ENCODE measurements at places on chromosomes 16 and 17. TPM values are rescaled to one million over a fixed set of nuclear protein-coding genes. Genes with fewer than 3 reads are reported as not detected.
A peak's percentile ranks its signal among the peaks of the same experiment; 100 is the strongest.

DNA sequence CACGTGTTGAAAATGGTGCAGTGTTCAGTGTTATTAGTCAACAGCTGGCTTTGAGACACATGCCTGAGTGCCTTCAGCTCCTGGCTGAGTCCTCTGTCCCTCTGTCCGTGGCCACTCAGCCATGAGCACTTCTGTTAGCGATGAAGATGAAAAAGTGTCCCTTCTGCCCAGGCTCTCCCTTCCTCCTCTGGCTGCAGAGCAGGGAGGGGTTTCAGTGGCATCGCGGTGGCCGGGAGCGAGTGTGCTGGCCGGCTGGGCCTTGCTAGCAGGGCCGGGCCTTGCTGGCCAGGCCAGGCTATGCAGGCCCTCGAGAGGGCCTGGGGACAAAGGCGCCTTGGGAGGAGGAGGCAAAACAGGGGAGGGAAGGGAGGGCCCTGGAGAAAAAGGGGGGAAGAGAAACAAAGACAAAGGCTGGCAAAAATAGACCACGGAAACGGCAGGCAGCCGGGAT, 47.7 kb downstream of the CMIP start:
- DNase-seq = no peak

DNA sequence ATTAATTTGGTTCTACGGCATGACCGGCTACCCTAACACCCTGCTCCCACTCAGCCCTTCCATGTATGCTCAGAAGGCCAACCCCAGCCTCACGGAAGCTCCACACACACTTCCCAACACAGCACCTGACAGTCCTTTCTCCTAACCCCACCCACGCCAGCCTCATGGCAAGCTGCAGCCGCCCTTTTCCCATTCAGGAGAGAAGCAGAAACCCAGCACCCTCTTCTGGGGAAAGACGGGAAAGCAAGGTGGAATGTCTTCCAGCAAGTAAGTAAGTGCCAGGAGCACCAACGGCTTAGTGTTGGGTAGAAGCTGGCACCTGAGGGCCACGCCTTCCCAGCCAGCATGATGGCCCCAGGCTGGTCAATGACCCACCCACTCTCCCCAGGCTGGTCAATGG, 32.1 kb downstream of the ABR start:
- DNase-seq = no peak

DNA sequence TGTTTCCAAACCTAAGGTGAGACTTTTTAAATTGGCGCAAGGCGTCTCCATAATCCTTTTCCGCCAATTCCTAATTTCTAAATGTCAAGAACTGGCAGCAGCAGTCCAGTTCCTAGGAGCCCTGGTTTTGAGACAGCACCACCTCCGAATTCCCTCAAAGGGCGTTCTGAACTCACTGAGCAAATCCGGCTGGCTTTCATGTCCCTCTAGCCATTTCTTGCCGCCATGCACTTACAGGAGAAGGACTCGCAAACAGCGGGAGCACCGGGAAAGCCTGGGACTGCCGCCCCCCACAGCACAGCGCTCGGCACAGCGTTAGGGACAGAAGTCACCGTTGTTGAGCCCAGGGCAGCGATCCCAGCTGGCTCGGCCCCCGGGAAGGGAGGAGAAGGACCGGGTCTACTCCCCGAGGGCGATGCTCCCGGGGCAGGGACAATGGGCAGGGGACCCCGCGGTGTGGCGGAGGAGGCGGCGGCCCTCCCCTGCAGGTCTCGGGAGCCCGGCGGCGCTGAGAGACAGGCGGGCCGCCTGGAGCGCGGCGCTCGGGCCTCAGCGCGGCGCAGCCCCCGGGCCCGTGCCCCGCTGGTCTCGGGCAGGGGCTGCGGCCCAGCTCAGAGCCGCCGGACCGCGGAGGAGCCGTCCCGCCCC, 545 bp downstream of the ARHGAP17 start:
- peak; percentile 72 for DNase-seq

- DNase-seq = no peak
These were observed 1541.7 kb upstream of the CDH8 start for GRCh38 chr16:63577891-63578290.

- DNase-seq = no peak
These were observed 61.8 kb downstream of the ARSG start for GRCh38 chr17:68353111-68353521.

The FSCN2 gene
- total RNA-seq = 1.6 TPM

The NDRG4 gene
- 7.4 TPM for total RNA-seq

Data from sciatic nerve (tissue), 2 donors.